ENCODE measurements at places on chromosomes 13 and 19.

GRCh38 chr19:6216996-6217751 lies 62.6 kb downstream of the MLLT1 start:
- DNase-seq = no peak

GRCh38 chr13:94309576-94309975 lies 169.9 kb downstream of the DCT start:
- DNase-seq = no peak

GRCh38 chr19:19327672-19328071 lies 7.0 kb downstream of the MAU2 start:
- no peak for DNase-seq

GRCh38 chr13:103354171-103354570 lies 288.0 kb upstream of the SLC10A2 start:
- no peak for DNase-seq

DNA sequence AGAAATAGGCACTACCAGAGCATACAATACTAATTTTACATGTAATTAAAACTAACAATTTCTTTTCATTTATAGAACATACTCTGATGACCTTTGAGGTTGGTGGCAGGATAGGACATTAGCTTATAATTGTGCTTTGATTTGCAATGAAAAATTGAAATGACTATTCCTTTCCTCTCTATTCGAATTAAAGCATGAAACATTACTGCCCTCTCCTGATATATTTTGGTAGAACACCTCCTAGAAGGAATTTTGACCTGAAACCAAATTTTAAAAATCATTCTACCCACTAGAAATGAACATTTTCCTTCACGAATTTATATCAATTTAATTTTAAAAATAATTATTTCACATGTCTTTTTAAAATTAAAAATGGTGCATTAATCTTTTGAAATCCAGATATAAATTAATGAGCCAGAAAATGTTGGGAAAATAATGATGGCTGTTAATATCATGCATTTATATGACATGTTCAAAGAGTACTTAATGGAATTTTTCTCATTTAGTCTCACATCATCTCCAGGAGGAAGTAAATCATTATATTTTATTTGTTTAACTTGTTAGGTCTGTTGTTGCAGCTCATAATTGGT lies 556.3 kb upstream of the ARGLU1 start:
- no peak for DNase-seq

DNA sequence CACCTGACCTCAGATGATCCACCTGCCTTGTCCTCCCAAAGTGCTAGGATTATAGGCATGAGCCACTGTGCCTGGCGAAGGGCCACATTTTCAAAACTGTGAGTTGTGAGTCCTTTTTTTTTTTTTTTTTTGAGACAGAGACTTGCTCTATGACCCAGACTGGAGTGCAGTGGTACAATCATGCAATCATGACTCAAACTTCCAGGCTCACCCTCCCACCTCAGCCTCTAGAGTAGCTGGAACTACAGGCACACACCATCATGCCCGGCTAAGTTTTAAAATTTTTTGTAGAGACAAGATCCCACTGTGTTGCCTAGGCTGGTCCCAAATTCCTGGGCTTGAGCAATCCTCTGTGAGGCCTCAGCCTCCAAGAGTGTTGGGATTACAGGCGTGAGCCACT lies 3.8 kb upstream of the MYPOP start:
- no peak for DNase-seq

DNA sequence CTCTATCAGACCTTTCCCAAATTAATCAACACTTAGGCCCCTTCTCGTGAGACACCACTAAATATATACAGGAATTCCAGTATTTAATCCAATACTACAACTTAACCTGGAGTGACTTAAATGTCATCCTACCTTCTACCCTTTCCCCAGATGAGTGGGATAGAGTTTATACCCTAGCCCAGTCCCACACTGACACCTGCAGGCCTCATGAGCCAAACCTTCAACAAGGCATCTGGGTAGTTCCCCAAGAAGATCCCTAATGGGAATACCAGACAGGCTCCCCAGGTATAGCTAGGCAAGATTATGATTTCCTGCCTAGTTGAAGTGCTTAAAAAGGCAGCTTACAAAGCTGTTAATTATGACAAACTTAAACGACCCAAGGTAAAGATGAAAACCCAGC lies 15.9 kb downstream of the ZNF83 start:
- no peak for DNase-seq
